Chondrocyte (in vitro differentiated cells): ENCODE measurements at places on chromosomes 4 and X. TPM values are rescaled to one million over a fixed set of nuclear protein-coding genes. Genes with fewer than 3 reads are reported as not detected.
A peak's percentile ranks its signal among the peaks of the same experiment; 100 is the strongest.

The KIAA1210 gene
- not detected in 3 replicates for total RNA-seq

The HSD17B13 gene
- total RNA-seq, result not detected in 3 replicates

DNA sequence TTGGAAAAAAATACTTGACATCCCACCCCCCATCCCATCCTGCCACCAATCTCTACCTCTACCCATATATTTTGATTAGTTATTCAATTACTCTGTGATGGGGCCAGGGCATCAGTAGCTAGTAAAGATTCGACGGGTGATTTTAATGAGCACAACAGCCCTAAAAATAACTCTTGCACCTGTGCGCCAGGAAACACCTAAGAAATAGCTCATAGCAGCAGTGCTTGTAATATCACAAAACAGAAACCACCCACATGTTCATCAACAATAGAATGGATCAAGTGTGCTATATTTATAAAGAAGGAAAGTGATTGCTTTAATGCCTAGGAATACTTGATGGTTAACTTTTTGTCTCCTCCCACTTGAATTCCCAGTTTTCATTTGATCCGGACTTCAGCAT, 225.6 kb upstream of the LCORL start:
- DNase-seq, result no peak

DNA sequence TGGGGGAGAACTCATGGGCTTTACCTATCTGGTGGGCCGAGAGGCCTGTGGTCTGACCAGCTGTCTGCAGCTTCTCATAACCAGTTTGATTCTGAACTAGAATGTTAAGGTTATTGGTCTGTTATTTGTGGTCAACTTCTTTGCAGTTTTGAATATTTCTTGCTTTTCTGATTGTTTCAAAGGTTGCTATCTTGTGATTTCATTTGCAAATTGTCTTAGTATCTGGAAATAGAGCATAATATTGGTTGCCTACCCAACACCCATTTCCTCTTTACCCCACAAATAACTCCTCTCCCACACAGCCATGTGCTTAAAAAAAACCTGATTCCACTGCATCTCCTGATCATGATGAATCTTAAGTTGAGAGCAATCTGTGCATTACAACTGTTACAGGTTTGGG, 39.1 kb upstream of the BMP2K start:
- DNase-seq, result no peak

DNA sequence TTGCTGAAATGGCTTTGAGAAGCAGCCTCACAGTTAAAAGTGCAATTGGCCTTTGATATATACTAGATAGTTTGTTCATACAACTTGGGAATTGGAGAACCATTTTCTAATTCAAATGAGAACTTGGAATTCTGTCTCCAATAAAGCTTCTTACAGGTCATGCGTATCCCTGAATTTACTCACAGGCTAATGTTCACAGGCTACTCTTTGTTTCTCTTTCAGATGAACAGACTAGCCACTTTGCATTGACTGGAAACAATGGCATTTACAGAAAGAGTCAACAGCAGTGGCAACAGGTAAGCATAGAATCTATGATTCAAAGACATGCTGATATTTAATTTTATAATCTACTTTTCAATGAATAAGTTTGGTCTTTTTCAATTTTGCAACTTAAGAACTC, 13.5 kb downstream of the AFF1 start:
- DNase-seq, result no peak

DNA sequence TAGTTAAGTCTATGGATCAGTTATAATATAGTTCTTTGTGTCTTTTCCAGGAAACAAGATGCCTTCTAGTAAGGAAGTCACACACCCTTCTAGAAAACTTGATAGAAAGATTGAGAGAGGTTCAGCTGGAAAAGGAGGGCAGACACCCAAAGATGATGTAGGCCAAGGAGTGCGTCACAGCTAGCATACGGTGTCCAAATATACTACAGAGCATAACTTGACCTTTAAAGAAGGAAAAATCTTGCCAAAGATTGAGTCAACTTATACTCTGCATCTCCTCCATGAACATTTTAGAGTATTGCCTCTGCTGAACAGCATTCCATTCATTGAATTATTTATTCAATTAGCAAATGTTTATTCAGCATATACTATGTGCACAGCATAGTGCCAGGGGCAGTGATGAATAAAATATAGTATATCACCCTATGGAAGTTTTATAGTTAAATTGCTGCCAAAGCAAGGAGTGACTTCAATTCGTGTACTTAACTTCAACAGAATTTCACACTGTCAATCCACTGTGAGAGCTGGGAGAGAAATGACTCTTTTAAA, 51.9 kb upstream of the SLC6A14 start:
- DNase-seq, result no peak

GRCh38 chr4:186727977-186728519, 4.4 kb upstream of the FAT1 start:
- no peak for DNase-seq

The MAP9 gene
- total RNA-seq, result 13.6 to 24.5 TPM (median 14.0 TPM) in 3 replicates

- no peak for DNase-seq
Measured at GRCh38 chr4:171561419-171561818, 251.8 kb upstream of the GALNTL6 start.

The SOD3 gene
- total RNA-seq, result 4.2 to 22.9 TPM (median 22.3 TPM) in 3 replicates

- DNase-seq, result no peak
Measured at GRCh38 chr4:158996669-158997074, 106.2 kb upstream of the RAPGEF2 start.

- DNase-seq, result no peak
Measured at GRCh38 chrX:63424063-63424462, 72.9 kb upstream of the SPIN4 start.

- DNase-seq, result no peak
Measured at GRCh38 chr4:19195696-19196095, 1056.0 kb upstream of the SLIT2 start.

DNA sequence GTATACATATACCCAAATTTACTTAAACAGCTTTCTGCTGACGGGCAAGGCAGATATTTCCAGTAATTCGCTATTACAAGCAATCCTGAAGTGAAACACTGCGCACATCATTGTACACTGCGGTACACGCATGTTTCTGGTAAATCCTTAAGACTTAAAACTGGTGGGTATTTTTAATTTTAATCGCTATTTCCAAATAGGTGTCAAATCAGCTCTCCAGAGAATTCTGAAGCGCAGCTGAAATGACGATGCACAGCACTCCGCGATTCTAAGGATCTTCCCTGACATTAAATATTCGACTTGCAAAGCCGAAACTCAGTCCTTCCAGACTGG, 361 bp downstream of the TMEM128 start:
- DNase-seq, result no peak

DNA sequence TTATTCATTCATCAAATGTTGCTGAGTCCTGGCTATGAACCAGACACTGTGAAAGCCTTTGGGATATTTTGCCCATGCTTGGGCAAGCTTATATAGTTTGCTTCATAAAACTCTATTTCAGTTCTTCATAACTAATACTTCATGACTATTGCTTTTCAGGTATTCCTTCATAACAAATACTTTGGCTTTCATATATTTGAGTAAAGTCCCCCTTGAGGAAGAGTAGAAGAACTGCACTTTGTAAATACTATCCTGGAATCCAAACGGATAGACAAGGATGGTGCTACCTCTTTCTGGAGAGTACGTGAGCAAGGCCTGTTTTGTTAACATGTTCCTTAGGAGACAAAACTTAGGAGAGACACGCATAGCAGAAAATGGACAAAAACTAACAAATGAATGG, 1.7 kb upstream of the AFP start:
- DNase-seq, result no peak

DNA sequence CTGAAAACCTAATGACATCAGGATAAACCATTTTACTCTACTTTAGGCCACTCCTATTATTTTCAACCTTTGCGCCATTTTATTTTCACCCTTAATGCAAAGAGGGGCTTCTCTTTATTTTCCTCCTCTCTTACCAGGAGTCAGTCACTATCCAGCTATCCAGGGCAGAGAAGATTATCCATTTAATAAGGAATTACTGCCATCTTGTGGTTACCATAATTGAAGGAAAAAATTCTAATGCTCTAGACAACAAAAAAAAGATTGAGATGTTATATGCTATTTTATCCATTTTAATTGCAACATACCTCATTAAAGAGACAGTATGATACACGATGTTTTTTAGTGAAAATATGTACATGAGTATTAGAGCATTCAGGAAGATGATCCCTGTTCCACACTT, 514.5 kb upstream of the FAM241A start:
- DNase-seq, result no peak

GRCh38 chrX:1086444-1087409, 125.7 kb downstream of the CRLF2 start:
- DNase-seq, result no peak

The S100G gene
- total RNA-seq, result not detected in 3 replicates

DNA sequence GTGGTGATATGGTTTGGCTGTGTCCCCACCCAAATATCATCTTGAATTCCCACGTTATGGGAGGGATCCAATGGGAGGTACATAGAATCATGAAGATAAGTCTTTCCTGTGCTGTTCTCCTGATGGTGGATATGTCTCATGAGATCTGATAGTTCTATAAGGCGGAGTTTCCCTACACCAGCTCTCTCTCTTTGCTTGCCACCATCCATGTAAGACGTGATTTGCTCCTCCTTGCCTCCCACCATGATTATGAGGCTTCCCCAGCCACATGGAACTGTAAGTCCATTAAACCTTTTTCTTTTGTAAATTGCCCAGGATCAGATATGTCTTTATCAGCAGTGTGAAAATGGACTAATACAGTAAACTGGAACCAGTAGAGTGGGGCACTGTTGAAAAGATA, 39.5 kb downstream of the HSD17B13 start:
- DNase-seq, result no peak

The PI4K2B gene
- 13.8 to 18.9 TPM (median 15.5 TPM) in 3 replicates for total RNA-seq

GRCh38 chr4:104728380-104729122, 233.9 kb upstream of the CXXC4 start:
- DNase-seq, result no peak

GRCh38 chr4:62450740-62451139, 1250.6 kb downstream of the ADGRL3 start:
- DNase-seq, result no peak

DNA sequence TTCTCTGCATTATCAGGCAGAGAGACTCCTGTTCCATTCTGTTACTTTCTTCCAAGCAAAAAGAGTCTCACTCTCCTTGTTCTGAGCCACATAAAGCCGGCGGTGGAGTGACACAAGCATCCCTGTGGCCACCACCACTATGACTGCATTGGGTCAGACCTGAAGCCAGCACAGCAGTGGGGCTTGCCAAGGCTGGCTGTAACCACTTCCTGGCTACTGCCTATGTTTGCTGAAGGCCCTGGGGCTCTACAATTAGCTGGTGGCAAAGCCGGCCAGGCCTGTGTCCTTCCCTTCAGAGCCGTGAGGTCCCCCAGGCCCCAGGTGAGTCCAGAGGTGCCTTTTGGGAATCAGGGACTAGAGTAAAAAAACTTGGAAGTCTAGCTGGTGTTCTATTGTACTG, 31.8 kb downstream of the PLAC8 start:
- DNase-seq, result no peak

DNA sequence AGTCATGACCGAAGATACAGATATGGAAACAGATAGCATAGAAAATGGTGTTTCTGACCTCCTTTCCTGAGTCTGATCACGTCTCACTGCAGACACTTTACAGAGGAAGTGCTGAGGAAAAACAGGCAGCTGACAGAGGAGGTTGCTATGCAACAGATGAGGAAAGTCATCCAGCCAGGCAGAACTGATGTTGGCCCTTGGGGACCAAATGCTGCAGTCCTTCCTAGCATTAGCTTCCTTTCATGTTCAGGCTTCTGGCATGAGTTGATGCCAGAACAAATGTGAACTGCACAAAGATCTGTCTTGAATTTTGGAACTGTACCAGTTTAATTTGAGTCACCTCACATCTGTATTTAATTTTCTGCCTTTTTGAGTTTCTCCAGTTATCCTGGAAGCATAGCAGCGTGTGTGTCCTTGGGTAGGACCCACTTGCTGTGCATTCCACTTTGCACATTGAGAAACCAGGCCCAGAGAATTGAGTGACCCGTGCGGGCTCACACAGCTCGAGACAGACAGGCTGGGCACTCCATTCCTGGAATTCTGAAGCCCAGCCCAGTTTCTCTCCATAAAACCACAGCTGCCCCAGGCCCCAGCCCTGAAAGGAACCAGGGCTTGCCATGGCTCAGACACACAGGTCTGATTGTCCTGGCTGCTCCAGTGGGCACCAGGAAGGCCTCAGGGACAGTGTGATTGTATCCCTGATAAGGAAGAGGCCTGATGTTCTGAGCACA, 1.4 kb upstream of the MAGED1 start:
- peak; percentile 64 for DNase-seq

GRCh38 chrX:135304741-135305140, 4.5 kb upstream of the ETDC start:
- DNase-seq, result no peak

DNA sequence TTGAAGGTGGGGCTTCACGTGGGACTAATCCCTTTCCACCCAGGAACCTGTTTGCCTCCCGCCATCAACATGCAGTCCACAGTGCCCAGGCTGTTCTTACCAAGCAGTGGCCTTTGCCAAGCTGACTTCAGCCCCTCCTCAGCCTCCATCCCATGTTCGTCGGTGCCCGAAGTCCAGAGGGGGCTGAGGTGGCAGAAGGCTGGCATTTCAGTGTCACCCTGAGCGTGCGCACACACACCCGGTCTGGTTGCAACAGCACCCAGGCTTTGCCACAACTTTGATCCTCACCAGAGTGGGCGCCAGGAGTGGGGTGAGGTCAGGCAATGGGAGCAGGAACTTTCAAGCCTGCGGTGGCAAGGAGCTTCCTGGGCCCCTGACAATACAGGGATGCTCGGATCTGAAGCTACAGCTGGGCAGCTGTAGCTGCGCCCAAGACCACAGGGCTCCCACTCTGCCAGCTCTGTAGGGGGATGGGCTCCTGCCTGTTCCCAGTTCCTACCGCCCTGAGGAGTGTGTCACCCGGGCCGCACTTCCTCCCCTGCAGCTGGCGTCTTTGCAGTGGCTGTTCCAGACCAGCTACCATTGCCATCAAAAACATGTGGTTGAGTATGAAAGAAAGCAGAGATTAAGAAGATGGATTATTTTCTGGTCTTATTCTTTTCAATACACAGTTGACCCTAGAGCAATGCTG, 428.0 kb downstream of the EPHA5 start:
- DNase-seq, result peak; percentile 75

The TRO gene
- 60.4 to 105 TPM (median 66.1 TPM) in 3 replicates for total RNA-seq

GRCh38 chr4:66556651-66557278, 886.5 kb upstream of the EPHA5 start:
- peak; percentile 17 for DNase-seq

GRCh38 chr4:55948726-55949481, at the start of gene CEP135:
TSS of gene CEP135 (plus strand) at chr4:55948945. CDS start at chr4:55952131, 3,186 bp downstream.
- peak; percentile 98 for DNase-seq

The STAP1 gene
- not detected in 3 replicates for total RNA-seq

DNA sequence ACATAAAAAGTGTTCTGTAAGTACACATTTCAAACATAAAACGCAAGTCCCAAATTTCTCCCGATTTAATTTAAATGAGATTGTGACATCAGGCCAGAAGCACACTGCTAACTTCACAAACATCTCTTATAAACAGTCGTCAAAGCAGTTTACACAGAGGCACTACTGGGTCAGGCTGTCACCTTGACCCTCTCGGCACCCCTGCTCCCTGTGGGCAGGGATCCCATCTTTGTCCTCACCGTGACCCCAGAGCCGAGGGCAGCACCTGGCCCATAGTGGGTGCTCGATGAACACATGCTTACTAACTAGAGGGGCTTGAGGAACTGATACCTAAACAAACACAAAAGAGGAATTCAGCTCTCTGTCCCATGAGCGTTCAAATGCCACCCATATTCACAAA, 22.2 kb downstream of the QDPR start:
- DNase-seq, result no peak

The PIM2 gene
- 4.3 to 5.1 TPM (median 4.6 TPM) in 3 replicates for total RNA-seq

The GPR173 gene
- total RNA-seq, result 7.9 to 18.2 TPM (median 8.5 TPM) in 3 replicates

The FGFRL1 gene
- total RNA-seq, result 70.4 to 76.3 TPM (median 75.7 TPM) in 3 replicates

The BRS3 gene
- total RNA-seq, result not detected in 3 replicates

The SSX4B gene
- not detected in 3 replicates for total RNA-seq

The PCDH19 gene
- 5.0 to 63.2 TPM (median 5.3 TPM) in 3 replicates for total RNA-seq
